HCEC 1CT (cell line): ENCODE measurements at places on chromosomes 2 and 18.

- DNase-seq = no peak
Observed at GRCh38 chr2:74458938-74459363, 713 bp downstream of the WBP1 start.

- DNase-seq = peak; percentile 76
Observed at GRCh38 chr2:1653956-1654695, 90.2 kb downstream of the PXDN start.

GRCh38 chr2:239268549-239268948 is 132.3 kb downstream of the HDAC4 start:
- DNase-seq = no peak

DNA sequence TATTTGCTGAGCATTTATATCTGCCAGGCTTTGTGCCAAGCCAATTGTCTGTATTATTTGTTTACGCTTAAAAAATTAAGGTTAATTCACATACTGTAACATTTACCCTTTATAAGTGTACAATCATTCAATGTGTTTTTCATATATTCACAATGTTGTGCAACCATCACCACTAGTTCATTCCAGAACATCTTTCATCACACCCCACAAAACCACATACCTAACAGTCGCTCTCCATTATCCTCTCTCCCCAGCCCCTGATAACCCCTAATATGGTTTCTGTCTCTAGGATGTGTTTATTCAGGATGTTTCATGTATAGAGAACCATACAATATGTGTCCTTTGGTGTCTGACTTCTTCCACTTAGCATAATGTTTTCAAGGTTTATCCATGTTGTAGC is 234.1 kb downstream of the INSIG2 start:
- DNase-seq = no peak

DNA sequence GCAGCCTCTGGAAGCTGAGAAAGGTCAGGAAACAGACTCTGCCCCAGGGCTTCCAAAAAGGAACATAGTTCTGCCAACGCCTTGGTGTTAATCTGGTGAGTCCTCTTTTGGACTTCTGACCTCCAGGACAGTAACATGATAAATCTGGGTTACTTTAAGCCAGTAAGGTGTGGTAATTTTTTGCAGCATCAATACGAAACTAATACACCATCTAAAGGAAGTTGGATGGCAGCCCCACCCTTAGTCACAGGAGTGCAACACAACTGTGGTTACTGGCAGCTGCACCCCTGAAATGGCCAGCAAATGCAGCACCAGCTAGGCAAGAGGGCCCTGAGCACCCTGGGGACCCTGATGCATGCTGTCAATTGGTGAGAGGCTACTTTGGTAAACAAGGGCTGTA is 25.8 kb downstream of the CREG2 start:
- DNase-seq = no peak

DNA sequence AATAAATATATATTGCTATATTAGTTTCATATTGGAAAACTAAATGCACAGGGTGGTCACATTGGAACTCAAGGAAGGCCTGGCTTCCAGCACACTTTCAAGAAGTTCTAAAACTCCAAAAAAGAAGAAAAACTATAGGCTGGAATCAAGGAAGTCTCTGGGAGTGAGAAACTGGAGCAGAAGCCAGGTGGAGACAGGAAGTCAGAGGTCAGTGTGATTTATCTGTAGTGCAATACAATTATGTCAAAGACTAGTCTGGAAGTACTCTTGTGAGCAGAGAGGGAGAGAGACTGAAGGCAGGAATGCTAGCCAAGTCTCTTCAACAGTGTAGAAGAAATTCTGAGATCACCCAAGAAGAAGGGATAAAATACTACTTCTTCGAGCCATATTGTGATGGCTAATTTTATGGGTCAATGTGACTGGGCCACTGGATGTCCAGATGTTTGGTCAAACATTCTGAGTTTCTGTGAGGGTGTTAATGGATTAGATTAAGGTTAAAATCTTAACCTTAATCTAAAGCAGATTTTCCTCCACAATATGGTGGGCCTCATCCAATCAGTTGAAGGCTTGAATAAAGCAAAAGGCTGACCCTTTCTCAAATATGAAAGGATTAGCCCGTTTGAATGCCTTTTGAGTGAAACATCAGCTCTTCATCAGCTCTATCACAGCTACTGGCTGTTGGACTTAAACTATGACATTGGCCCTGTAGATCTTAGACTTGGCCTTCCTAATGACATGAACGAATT is 208.0 kb downstream of the TDRD15 start:
- no peak for DNase-seq

- no peak for DNase-seq
Observed at GRCh38 chr2:8732601-8733000, 50.7 kb downstream of the ID2 start.

DNA sequence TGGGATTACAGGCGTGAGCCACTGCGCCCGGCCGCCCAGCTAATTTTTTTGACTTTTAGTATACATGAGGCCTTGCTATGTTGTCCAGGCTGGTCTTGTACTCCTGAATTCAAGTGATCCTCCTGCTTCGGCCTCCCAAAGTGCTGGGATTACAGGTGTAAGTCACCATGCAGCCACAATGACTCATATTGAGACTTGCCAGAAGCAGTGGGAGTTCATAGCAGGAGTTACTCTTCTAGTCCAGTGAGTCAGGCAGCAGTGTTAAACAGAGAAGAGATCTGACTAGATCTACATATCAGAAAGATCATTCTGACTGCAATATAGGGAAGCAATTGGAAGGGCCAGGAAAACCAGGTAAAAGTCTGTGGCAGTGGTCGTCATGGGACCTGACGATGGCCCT is 1.5 kb upstream of the FLACC1 start:
- peak; percentile 92 for DNase-seq

GRCh38 chr2:143345887-143346787 is 216.9 kb downstream of the ARHGAP15 start:
- DNase-seq = no peak

- DNase-seq = no peak
Observed at GRCh38 chr2:65031341-65032018, 24.7 kb upstream of the CEP68 start.

DNA sequence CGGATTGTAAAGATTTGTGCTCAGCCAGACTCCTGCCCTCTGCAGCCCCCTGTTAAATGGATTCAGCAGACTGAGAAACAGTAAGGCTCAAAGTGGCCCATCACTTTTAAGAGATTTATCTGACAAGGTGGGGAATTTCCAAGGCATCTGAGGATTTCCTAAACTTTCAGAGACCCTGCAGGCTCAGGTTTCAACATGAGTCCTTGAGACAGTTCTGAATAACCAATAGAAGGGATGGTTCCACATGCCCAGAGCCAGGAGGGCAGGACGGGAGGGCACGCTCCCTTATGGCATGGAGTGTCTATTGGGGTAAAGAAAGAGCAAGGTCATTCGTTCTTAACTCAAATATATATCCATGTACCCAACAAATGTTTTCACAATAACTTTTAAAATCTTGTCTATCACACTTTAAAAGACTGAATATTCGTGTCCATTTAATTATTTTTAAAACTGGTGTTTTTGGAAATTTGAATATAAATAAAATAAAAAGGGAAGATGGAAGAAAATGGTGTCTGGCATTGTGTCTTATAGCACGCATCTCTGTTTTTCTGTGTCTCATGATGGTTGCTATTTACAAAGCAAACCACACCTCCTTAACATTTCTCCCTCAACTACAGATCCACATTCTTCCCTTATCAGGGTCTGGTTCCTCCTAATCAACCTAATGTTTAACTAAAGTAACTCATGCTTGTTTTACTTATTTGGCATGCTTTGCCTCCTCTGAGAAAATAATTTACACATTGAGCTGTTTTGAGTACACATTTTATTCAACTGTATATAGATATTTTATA is 56.0 kb upstream of the DSG1 start:
- no peak for DNase-seq

DNA sequence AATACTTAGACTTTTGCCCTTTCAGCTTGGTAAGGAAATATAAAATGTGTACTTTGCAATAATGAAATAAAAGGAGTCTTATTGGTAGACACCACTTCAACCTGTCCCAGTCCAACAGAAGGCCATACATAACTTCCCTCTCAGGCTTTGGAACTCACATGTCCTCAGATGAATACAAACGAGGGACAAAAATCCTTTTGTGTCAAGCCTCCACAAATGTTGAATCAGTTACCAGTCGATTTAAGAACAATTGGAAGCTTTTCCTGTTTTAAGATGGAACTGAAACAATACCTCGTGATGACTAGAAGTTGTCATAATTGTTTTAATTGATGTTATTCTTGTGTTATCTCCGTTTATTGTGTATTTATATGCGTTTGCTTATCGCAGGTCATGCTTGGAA is 385.1 kb upstream of the POU3F3 start:
- DNase-seq = no peak

GRCh38 chr2:211822686-211823335 is 715.8 kb downstream of the ERBB4 start:
- DNase-seq = no peak

- DNase-seq = peak; percentile 72
Observed at GRCh38 chr2:26764078-26764887, at the start of gene SLC35F6. Gene SLC35F6, plus strand, starts transcription at chr2:26764284. Its CDS starts 66 bp downstream, at chr2:26764350.

DNA sequence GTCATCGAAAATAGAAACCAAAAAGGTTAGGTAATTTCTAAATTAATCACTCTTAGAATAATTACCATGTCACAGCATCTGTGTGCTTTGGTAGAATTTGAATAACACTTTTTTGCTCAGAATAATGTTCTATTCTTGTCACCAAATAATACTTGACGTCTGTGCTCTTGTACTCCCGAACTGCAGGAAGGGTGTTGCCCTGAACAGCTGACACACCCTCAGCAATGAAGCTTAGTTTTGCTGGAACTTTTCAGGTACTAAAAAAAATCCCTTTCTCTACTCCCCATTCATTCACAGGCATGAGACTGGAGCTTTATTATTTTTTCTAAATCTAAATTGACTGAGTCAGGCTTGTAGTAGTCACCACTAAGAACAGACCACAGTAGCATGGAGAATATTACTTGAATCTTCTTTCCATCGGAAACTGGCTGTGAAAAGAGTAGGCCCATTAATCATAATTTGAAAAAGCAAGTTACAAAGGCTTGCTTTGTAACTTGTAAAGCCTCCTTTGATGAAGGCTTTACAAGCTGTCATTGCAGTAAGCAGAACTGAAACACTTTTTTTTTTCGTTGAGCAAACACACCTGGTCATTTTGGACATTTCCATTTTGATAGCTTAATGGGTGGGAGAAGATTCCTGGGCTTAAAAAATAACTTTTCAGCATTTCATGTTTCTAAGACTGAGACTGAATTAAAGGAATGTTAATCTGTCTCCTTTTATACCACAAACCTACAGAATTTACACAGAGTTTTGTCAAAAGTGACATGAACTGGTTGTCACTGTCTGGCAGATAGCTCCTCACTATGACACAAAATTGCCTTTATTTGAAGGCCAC is 70.3 kb upstream of the PELI1 start:
- DNase-seq = no peak

DNA sequence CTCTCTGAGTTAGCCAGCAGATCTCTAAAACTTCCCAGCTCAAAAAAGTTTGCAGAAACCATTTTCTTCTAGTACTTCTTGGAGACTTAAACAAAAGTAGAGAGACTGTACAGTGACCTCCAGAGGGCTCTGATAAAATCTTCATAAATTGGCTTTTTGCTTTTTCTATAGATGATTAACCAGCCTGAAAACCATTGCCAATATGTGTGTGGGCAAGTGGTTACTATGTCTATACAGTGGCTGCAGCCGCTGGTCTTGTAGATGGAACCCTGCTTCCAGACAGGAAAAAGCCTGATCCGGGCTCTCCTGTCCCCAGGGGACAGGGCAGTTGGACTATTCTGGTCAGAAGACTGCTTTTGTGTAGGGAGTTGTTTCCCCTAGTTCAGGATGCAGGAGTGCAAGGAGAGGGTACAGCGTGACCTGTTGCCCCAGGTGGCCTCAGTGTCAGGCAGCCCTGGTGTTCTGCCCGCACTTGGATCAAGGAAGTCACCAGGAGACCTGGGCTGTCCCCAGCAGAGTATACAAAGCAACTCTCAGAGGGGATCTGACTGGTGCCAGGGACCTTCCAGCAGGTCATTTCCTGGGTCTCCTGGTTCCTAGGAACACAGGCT is 7.3 kb upstream of the PTPRM start:
- no peak for DNase-seq
